Motor neuron (in vitro differentiated cells): ENCODE measurements at places on chromosomes 3 and 15. TPM values are rescaled to one million over a fixed set of nuclear protein-coding genes. Genes with fewer than 3 reads are reported as not detected.

SLC15A2 gene
- total RNA-seq = 0.46 and 0.96 TPM in 2 replicates

KLHL18 gene
- 17.0 and 17.8 TPM in 2 replicates for total RNA-seq

NEK10 gene
- total RNA-seq = 3.5 and 4.4 TPM in 2 replicates

ABI3BP gene
- 1.1 and 1.2 TPM in 2 replicates for total RNA-seq

GPR87 gene
- 0.71 and 2.9 TPM in 2 replicates for total RNA-seq

SAXO2 gene
- total RNA-seq = 5.4 and 6.1 TPM in 2 replicates

SSUH2 gene
- 0.53 and 0.66 TPM in 2 replicates for total RNA-seq
